ENCODE measurements at places on chromosomes 7 and 10.

GRCh38 chr7:157027568-157028198 is 17.2 kb upstream of the MNX1 start:
- DNase-seq, result no peak

GRCh38 chr7:12300415-12300814 is 89.3 kb downstream of the TMEM106B start:
- no peak for DNase-seq

- no peak for DNase-seq
These were observed 70.8 kb downstream of the SCRN1 start for GRCh38 chr7:29918850-29919249.

DNA sequence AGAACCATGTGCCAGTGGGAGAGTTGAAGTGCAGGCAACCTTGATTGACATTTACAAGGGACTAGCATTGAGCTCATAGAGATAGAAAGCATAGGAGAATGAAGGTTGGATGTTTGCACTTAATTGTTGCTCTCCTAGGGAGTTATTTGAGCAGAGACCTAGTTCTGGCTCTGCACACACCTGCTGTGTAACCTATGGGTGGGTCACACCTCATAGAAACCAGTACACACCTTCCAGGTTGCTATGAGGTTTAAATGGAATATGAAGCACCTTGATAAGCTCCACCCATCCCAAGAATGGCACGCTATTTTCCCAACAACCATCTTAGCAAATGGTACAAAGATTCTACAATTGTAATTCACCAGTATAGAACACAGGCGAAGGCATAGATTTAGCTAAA is 86.2 kb upstream of the AOAH start:
- DNase-seq, result no peak

GRCh38 chr7:33261585-33261984 is 132.2 kb downstream of the BBS9 start:
- no peak for DNase-seq

- DNase-seq, result no peak
These were observed 163.8 kb downstream of the GRK5 start for GRCh38 chr10:119370972-119371703.

DNA sequence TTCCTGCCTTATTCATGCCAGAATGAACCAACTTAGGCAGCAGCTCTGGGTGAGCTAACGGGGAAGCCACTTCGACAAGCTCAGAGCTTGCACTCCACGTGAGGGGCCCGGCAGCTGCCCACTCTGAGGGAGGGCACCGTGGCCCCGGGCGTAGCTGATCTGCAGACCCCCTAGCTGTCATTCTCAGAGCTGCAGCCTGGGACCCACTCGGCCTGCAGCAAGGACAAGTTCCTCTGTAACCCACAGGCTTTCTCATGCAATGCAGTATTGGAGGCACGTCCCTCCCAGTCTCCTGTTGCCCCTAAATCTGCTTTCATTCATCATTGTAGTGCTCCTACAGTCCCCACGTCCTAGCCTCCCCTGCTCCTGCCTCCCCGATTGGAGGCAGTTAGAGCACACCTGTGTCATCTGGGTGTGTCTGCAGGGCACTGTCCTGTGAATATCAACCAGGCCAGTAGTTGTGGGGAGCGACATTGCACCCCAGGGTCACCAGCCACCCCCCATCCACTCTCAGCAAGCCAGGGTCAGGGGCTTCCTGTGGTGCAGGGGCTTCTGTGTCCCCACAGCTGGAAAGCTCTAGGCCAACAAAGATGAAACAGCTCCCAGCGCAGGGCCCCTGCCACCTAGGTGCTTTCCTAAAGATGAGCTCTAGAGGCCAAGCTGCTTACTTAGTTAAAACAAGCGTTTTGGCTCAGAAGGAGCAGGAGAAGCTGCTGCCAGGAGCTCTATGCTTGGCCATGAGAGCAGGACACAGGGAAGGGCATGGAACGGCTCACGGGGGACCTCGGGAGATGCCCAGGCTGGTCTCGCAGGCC is 333.6 kb downstream of the ADARB2 start:
- no peak for DNase-seq

DNA sequence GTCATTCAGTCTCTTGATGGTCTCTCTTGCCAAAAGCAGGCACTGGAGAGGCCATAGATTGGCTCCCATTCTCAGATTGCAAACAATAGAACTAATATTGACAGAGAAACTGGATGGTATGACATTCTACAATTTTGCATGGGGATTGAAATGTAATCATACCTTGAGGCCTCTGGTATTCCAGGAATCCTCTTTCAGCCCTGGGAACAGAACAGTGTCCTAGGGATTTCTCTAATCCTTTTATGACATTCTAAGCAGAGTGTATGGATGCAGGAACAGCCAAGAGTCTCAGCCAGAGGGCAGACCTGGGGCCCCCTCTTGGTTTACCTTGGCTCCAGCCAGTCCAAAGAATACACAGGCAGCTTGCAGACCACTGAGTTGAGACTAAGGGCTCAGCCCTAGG is 206.4 kb downstream of the KCNMA1 start:
- no peak for DNase-seq

- DNase-seq, result no peak
These were observed 166.8 kb downstream of the ADARB2 start for GRCh38 chr10:1570416-1571051.

DNA sequence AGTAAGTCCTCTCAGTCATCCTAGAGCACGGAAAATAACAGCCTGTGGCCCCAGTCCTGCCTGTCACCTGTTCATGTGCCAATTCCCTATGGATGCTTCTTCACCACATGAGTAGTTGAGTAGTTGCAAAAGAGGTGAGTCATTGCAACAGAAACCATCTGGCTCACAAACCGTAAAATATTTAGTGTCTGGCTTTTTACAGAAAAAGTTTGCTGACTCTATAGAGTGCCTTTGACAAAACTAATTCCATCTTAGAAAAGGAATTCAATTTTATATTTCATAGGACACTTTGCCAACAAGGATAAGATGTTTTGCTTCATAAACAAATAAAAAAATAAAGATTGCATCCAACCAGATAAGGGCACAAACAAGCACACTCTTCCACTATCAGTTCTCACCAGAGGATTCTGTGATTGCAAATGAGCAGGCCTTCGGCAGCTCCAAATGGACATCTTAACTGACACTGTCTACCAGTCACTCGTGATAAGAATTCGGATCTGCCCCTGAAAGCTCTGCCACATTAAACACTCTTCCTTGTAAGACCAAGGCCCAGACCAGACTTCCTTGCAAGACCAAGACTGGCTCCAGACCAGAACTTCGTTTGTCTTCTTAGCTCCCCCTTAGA is 242.7 kb upstream of the SEMA3C start:
- no peak for DNase-seq

- no peak for DNase-seq
These were observed 25.4 kb downstream of the BTBD16 start for GRCh38 chr10:122296363-122297120.

DNA sequence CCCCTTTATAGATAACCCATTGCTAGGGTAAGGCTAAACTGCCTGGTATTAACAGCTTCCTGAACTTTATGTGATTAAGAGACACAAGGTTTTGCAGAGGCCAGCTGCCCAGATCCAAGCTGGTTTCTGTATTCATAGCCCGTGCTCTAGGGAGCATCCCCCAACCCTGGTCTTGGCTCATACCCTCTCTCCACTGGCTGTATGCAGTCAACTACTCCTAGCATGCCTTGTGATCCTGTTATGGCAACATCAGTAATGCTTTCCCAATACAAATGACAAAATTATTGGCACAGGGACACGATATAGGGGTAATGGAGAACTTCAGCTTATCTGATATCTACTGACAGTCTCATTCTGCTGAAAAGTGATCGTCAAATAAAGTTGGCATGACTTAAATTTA is 202.8 kb upstream of the MKLN1 start:
- DNase-seq, result no peak

GRCh38 chr10:71989661-71990454 is 25.7 kb downstream of the CHST3 start:
- DNase-seq, result no peak

DNA sequence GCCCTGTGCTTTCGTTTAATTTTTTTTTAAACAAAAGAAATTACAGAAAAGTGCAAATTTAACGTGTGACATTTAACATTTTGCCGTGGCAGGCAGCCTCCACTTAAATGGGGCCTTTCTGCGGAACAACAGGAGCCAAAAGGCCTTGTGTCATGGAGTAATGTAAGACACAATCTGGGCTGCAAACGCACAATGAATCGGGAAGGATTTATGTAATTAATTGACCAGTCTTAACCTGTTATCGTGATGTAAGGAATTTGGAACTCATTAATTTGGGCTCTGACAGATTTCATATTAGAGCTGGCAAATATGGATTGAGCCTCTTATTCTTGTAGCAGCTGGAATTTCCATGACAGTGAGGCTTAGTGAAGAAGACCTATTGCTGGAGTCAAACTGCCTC is 86.4 kb downstream of the SNX10 start:
- DNase-seq, result no peak

- DNase-seq, result no peak
These were observed 5.7 kb downstream of the ANKRD2 start for GRCh38 chr10:97578171-97578844.

DNA sequence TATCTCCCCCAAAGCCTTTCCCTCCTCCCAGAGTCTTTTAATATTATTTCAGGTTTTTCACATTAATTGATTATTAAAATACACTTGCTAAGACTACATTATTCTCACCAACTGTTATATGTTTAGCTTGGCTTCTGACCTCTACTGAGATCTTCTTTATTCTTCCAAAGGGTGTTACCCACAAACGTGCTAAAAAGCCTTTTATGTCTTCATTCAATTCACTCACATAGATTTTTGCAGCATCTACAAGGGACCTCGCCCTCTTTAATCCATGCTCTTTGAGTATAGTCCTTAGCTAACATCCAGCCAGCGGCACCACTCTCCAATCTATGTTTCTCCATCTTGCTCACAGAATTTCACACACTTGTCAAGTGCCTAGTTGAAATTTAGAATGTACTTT is 115.9 kb downstream of the HIPK2 start:
- no peak for DNase-seq

- DNase-seq, result no peak
These were observed 10.6 kb upstream of the TRPV6 start for GRCh38 chr7:142896151-142896550.

DNA sequence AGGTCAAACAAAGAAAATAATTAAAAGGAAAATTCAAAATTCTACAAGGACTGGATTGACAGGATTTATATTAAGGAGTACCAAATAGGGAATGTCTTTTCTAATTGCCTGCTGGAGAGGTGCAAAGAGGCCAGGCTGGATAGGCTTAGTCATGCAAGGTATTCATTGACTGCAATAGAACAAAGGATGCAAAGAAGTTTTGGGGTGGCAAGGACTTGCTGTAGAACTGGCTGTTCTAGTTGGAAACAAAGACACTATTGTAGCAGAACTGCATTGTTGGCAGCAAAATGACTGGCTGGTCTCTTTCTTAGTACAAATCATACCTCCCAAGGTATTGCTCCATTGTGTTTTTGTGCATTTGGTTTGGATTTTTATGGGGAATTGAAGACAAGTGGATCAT is 10.1 kb downstream of the ITGB8 start:
- DNase-seq, result no peak
